Dorsolateral prefrontal cortex (tissue), 122 donors: ENCODE measurements at places on chromosomes 12 and 14. TPM values are rescaled to one million over a fixed set of nuclear protein-coding genes. Genes with fewer than 3 reads are reported as not detected.

DNA sequence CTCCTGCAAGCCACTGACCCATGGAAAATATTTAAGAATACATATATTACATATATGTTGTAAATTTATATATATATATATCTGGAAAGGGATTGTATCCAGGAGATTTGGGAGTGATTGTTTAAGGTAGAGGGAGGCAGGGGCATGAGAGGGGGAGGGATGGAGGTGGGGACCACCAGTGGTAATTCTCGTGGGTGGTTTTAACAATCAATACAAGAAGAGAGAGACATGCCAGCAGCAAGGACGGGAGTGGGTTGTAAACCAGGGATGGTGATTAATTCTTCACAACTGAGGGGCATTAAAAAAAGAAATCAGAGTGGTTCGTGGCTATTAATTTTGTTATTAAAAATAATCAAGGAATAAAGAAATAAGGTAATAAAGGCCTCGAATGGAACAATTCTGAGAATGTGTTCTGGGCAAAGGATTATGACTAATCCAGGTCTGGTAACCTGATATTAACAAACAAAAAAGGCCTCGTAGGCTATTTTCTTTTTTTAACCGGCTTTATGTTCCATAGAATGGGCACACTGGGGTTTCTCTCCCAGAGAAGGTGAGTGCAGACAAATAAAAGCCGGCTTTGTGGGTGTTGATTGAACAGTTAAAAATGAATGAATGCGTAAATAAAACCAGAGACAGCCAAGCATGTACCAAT is 8.3 kb upstream of the RTL1 start:
- no peak for DNase-seq

- DNase-seq: no peak
Measured at GRCh38 chr14:70836946-70837345, 27.6 kb upstream of the MAP3K9 start.

STRN3 gene
- total RNA-seq: 42.2 TPM

DNA sequence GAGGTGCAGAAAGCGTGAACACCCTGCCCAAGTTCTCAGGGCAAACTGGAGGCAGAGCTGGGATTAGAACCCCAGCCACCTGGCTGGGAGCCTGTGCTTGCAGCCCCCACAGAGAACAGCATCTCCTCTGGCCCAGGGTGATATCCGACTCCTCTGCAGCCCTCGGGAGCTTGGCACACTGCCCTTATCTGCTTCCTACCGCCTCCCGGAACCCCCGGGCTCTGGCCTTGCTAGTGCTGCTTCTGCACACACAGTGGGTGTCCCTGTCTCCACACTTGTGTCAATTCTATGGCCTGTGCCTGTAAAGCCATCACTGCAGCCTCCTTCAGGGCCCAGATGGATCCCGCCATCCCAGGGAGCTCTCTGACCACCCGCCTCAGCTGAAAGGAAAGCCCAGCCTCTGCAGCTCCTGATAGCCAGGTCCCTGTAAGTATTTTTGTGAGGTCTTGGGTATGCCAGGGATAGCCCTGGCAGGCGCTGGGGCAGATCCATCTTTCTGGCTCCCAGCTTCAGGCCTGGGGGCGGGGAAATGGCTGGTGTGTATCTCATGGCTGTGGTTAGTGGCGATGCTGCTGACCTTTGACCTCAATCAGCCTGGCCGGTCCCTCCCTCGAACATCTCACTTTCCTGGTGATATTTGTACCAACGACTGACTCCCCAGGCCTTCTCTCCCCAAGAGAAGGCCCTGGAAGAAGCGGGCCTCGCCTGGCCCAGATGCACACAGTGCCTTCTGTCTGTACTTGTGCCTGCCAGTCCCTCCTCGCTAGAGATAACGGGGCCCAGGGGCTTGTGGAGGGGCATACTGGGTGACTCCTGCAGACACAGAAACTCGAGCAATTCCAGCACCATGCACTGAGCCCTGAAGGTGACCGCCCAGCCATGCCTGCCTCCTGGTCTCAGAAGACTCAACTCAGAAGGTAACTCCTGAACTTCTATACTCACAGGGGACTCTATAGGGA is 183.8 kb downstream of the CALM1 start:
- no peak for DNase-seq

DNA sequence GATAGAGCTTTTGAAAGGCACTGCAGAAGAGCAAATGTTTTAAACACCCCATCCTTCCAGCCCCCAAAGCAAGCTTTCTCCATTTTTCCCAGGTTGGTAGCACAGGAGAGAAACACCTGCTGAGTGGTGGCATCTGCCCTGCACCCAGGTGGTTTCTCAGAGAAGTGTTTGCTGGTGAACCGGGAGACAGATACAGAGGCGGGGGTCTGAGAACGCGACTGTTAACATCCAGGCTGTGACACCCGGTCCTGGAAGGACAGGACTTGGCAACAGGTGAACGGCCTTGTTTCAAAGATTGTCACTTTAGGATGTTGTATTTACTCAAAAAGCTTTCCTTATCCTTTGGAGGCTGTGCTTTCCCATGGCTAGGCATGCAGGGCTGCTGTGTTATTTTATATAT is 18.5 kb downstream of the MMAB start:
- no peak for DNase-seq

C3AR1 gene
- 5.5 TPM for total RNA-seq

DNA sequence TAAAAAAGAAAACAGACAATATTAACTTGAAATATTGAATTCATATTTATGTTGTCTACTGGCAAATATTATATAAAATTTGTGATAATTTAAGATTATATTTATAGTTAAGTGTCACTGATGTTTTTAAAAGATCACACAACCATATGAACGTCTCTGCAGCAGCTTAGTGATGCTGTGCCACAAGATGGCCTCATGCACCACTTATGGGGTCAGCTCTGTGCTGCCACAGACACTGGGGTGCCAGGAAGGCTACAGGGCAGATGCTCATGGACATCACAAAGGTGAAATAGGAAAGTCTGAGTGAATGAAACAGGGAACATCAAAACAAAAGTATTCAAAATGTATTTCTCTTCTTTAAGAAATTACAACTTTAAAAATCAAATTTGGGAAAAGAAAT is 13.1 kb downstream of the ATXN3 start:
- DNase-seq: no peak
